ENCODE measurements at places on chromosomes 1 and 21.

GRCh38 chr21:30605968-30606367 lies 5.1 kb downstream of the KRTAP22-1 start:
- DNase-seq: no peak

- no peak for DNase-seq
Observed at GRCh38 chr1:119015547-119015946, 27.4 kb upstream of the TBX15 start.

DNA sequence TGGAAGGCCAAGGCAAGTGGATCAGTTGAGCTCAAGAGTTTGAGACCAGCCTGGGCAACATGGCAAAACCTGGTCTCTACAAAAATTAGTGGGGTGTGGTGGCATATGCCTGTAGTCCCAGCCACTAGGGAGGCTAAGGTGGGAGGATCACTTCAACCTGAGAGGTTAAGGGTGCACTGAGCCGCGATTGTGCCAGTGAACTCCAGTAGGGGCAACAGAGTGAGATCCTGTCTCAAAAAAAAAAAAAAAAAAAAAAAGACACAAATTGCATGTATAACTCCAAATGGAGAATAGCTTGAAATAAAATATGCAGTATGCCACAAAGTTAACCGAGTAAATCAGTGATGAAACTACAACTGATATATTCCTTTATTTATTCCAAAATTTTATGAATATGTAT lies 51.6 kb downstream of the LRRC40 start:
- DNase-seq: no peak

- no peak for DNase-seq
Observed at GRCh38 chr1:205199931-205200299, 11.6 kb downstream of the DSTYK start.

GRCh38 chr1:51898090-51898734 lies 19.7 kb upstream of the NRDC start:
- DNase-seq: no peak

DNA sequence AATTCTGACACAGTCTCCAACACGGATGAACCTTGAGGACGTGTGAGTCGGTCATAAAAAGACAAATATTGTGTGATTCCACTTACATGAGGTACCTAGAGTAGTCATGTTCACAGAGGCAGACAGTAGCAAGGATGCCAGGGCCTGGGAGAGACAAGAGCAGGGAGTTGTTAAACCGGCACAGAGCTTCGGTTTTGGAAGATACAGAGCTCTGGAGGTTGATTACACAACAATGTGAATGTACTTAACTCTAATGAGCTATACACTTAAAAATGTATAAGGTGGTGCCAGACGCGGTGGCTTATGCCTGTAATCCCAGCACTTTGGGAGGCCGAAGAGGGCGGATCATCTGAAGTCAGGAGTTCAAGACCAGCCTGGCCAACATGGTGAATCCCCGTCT lies 37.8 kb upstream of the NEK2 start:
- no peak for DNase-seq

GRCh38 chr21:39630827-39631226 lies 18.1 kb downstream of the B3GALT5 start:
- DNase-seq: peak; percentile 2

DNA sequence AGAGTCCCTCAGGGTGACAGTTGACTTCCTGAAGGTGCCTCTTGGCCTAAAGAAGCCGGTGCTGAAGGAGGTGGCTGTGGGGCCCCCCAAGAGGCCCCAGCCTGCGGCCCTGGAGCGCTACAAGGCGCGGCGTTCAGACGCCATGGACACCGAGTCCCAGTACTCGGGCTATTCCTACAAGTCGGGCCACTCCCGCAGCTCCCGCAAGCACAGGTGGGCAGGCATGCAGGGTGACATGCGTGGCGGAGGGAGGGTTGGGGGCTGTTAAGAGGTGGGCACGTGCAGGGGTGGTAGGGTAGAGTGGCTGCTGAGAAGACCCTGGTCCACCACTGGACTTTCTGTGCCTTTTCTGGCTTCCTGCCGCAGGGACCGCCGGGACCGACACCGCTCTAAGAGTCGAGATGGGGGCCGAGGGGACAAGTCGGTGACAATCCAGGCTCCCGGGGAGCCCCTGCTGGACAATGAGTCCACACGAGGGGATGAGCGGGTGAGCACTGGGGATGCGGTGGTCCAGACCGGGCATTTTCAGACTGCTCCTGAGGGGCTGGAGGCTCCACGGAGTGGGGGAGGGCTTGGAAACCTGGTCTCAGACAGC lies 15.4 kb downstream of the VANGL2 start:
- no peak for DNase-seq

DNA sequence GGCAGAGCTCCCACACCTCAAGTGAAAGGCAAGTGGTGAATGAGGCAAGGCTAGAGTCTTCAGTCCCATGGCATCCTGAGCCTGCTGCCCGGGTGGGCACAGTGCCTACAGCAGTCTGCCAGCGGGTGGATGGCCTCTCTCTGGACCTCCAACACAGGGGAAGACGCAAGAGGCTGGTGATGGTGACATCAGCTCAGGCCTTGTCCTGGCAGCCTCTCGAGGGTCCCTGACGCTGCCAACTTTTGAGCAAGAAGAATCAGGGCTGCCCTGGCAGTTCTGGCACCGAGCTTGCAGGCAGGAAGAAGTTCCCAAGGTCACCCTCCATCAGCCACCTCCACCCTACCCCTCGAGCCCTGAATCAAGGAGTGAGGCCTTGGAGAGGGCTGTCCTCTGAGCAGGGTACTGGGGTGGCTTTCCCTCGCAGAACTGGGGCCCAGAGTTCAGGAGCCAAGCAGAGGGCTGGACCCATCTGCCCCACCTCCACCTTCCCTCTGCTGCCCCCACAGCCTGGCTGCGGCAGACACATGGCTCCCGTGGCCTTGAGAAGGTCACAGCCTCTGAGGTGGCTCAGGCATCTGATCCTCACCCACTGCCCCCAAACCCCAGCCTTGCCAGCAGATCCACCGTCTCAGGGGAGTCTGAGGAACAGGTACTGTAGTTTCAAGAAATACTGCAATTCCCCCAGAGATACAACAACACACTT lies 5.8 kb downstream of the RAP1GAP start:
- DNase-seq: no peak

DNA sequence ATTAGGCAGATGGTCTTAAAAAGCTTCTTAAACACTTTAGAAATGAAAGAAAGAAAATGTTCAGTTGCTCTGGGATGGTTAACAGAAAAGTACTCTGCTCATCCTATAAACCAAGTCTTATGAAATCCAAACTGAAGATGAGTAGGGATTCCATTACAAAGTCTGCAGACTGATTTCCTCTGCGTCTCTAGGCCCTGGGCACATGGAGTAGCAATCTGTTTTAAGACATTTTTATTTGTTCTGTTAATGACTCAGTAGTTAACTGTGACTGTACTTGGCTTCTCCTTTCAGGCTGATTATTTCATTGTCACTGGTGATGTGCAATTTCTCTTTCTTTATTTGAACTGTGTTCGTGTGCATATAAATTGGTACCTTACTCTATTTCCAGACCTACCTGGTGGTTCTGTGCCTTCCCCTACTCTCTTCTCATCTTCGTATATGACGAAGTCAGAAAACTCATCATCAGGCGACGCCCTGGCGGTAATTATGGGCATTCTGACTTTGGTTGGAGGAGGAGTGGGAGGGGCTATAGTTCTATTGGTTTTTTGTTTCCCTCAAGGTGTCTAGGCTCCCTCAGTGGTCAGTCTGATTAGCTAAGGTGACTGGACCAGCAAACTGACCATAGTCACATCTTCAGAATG lies 30.6 kb downstream of the ATP1A1 start:
- DNase-seq: no peak

DNA sequence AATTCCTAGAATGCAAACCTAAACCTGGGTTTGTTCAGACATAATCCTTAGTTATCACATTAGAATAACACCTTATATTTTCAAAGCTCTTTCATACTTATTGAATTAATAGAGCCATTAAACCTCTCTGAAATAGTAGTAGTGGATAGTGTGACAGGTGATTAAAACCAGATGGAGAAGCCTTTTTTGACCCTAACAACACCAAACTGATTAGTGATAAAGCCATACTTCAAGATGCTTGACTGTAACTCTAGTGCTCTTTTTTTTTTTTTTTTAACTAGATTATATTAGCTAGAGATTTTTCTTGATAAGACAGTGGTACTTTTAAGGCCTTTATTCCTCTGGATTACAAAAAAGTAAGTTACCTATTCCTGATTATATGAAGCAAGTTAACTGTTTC lies 190.1 kb downstream of the ST6GALNAC3 start:
- no peak for DNase-seq

- DNase-seq: no peak
Observed at GRCh38 chr1:52192436-52192835, 50.5 kb downstream of the ZFYVE9 start.

DNA sequence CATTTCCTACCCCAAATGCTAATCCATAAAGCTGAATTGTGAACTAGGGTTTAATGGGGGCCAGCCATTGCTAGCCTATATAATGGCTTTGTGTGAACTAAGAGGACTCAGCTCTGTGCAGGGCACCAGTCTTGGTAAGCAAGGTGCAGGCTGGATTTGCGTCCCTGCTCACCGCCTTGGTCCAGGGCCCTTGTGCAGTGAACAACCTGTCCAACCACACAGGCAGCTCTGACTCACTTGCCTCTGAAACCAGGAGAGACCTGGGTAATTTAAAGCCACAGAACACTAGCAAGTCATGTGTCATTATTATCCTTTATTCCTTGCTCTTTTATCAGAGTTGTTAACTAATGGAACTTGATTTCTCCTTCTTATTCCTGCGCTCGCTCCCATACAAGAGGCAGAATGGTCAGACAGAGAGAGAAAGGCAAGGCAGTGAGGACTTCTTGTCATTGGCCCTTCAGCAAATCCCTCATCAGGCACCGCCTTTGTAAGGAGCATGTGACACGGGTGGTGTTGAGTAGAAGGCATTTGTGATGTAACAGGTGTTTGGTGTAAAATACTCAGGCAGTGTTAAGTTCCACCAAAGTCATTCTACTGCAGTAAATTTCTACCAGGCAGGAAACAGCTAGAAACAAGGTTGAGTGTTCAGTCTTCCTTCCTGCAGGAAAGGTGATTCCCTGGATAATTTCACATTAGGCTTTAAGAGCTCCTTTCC lies 67.3 kb upstream of the OLIG2 start:
- no peak for DNase-seq

DNA sequence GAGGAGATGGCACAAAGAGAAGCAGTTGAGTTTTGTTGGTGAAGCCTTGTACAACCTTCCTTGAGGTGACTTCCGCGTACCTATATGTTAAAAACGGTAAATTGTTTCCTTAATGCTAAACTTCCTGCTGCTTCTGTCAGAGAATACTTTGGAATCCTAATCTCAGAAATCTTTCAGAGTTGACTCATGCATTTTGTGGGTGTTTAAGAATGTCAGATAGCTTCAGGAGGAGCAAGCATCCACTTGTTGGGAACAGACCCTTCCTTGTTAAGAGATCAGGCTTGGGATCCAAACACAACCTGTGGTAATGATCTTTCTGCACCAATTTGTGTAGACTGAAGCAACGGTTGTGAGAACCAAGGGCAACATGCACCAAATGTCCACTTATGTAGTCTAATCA lies 29.5 kb downstream of the AK4 start:
- no peak for DNase-seq

DNA sequence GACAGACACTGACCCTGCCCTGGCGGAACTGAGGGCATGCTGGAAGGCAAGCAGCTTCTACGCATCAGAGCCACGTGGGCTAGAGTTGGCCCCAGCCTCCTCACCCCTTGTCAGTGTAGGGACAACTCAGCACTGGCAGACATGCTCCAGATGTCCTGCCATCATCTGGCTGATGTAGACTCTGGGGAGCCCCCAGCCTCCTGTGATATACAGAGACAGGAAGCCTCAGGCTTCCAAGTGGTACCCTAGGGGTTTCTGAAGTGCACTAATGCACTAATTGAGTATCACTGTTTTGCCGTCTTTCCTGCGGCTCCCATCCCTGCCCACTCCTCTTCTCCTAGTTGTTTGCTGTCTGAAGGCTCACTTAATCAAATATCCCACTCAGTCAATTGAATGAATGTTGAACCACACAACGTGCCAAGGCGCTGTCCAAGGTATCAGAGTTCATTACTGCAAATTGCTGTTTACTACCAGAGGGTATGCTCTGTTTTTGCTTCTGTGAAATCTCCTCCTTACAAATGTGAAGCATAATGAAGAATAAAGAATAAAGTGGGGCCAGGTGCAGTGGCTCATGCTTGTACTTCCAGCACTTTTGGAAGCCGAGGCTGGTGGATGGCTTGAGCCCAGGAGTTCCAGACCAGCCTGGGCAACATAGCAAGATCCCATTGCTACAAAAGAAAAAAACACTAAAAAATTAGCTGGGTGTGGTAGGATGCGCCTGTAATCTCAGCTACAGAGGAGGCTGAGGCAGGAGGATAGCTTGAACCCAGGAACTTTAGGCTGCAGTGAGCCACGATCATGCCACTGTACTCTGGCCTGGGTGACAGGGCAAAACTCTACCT lies 76.4 kb upstream of the ZBTB18 start:
- no peak for DNase-seq

DNA sequence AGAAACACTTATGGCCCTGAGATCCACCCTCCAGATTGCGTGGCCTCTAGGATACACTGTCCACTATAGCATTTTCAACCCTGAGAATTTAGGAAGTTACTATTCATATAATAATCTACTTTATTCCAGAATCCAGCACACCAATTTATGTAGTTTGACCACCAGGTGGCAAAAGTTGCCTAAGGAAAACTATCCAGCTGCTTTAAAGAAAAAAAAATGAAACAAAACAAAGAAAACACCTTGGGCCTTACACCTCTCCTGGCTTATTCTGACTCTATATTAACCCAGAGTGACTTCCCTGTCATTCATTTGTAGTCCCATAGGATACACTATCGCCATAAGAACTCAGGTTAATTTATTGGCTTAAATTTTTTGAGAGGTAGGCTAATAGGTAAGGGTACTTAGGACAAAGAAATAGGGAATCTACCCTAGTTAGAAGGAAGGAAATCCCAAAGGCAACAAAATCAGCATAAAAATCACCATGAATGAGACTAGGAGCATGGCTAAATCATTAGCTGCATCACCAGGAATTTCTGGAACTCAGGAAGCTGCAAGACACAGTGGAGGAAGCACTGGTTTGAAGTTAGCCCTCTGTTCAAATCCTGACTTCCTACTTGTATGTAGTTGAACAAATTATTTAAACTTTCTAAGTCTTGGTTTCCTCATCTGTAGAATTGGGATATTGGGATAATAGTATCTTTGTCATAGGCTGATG lies 107.5 kb downstream of the SPAG17 start:
- peak; percentile 38 for DNase-seq

GRCh38 chr21:40465382-40465781 lies 381.6 kb downstream of the DSCAM start:
- no peak for DNase-seq

DNA sequence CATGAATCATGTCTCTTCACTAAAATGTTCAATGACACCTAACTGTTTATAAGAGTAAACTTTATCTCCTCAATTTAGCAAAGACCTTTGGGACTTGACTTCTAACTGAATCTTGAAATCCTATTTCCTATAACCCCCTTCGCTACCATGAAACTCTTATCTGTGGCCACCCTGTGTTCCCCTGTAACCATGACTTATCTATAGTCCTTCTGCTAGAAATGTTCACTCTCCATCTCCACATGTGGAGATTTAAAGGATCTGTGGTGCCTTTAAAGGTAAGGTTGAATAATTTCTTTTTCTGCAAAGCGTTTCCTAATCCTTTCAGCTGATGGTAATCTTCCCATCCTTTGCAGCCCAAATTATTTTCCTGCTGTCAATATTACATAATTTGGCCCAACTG lies 436.3 kb upstream of the RUNX1 start:
- DNase-seq: no peak

- peak; percentile 85 for DNase-seq
Observed at GRCh38 chr1:113442131-113442530, 51.8 kb downstream of the MAGI3 start.
